ENCODE measurements at places on chromosomes 12 and 14. TPM values are rescaled to one million over a fixed set of nuclear protein-coding genes. Genes with fewer than 3 reads are reported as not detected.

GRCh38 chr12:68958322-68958721 is 25.4 kb upstream of the CPM start:
- no peak overlapping the region for H3K27ac ChIP-seq
- no peaks in the 10 kb centered on the region for H3K36me3 ChIP-seq
- H3K27me3 ChIP-seq, result no peaks in the 10 kb centered on the region
- no peak for DNase-seq
- H3K4me3 ChIP-seq, result no peak overlapping the region
- no peaks in the 10 kb centered on the region for H3K4me1 ChIP-seq

- no peak for DNase-seq
- H3K4me3 ChIP-seq, result no peak overlapping the region
- no peaks in the 10 kb centered on the region for H3K36me3 ChIP-seq
- H3K27ac ChIP-seq, result no peak overlapping the region
- no peaks in the 10 kb centered on the region for H3K4me1 ChIP-seq
- no peaks in the 10 kb centered on the region for H3K27me3 ChIP-seq
Measured at GRCh38 chr12:60926256-60926655, 1330.4 kb downstream of the SLC16A7 start.

- no peaks in the 10 kb centered on the region for H3K27me3 ChIP-seq
- H3K27ac ChIP-seq, result peak overlapping the region; percentile 54
- no peak overlapping the region for H3K4me3 ChIP-seq
- H3K36me3 ChIP-seq, result peaks cover 26% of the 10 kb centered on the region
- DNase-seq, result no peak
- H3K4me1 ChIP-seq, result no peaks in the 10 kb centered on the region
Measured at GRCh38 chr12:122501489-122501989, 807 bp upstream of the ZCCHC8 start.

The MYF5 gene
- not detected for polyA plus RNA-seq

Measured in lung (tissue), 17 donors.